Stimulated activated CD4-positive, alpha-beta T cell treated with anti-CD3 and anti-CD28 coated beads, Interleukin-12 subunit alpha, Interleukin-12 subunit beta, amount 100 ng/mL, for 48 hours (primary cell): ENCODE measurements at places on chromosomes 4 and X.

GRCh38 chrX:124333862-124334261 is 1.4 kb downstream of the TEX13D start:
- DNase-seq: no peak

- DNase-seq: no peak
Observed at GRCh38 chrX:22660756-22661155, 339.0 kb upstream of the DDX53 start.

DNA sequence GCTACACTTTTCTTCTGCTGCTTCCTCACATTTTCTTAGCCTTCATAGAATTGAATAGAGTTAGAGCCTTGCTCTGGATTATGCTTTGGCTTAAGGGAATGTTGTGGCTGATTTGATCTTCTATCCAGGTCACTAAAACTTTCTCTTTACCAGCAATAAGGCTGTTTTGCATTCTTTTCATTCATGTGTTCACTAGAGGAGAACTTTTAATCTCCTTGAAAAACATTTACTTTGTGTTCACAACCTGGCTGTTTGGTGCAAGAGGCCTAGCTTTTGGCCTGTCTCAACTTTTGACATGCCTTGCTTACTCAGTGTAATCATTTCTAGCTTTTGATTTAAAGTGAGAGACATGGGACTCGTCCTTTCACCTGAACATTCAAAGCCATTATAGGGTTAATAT is 87.7 kb upstream of the RAB40AL start:
- DNase-seq: no peak

- DNase-seq: no peak
Observed at GRCh38 chrX:115173181-115173580, 16.0 kb upstream of the RBMXL3 start.

- DNase-seq: no peak
Observed at GRCh38 chrX:78322863-78323262, 4.5 kb downstream of the CYSLTR1 start.

- DNase-seq: no peak
Observed at GRCh38 chr4:80927420-80927819, 103.1 kb upstream of the BMP3 start.

GRCh38 chrX:23901060-23901459 is 6.7 kb downstream of the APOO start:
- no peak for DNase-seq

- DNase-seq: no peak
Observed at GRCh38 chrX:14506866-14507265, 22.5 kb upstream of the GLRA2 start.

DNA sequence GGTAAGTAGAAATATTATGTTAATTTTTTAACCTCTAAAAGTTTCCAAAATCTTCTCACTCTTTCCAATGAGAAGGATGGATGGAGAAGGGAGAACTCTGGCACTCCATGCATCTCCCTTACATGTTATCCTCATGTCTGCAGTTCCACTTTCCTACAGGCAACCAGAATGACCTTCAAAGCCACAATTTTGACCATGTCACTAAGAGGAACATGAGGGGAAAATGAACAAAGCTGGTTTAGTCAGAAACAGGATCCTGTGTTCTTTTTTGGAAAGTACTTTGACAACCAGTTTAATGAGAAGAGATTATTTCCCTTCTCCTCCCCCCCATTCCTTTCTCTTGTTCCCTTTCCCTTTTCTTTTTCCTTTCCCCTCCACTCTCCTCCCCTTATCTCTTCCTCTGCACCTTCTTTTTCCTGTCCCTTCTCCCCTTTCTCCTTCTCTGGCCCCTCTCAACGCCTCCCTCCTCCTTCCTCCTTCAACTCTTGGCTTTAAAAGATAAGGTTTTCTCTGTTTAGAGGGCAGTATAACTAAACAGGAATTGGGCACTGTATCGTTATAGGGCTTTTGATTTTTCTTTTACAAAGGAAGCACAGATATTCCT is 42.5 kb downstream of the DTHD1 start:
- DNase-seq: no peak

DNA sequence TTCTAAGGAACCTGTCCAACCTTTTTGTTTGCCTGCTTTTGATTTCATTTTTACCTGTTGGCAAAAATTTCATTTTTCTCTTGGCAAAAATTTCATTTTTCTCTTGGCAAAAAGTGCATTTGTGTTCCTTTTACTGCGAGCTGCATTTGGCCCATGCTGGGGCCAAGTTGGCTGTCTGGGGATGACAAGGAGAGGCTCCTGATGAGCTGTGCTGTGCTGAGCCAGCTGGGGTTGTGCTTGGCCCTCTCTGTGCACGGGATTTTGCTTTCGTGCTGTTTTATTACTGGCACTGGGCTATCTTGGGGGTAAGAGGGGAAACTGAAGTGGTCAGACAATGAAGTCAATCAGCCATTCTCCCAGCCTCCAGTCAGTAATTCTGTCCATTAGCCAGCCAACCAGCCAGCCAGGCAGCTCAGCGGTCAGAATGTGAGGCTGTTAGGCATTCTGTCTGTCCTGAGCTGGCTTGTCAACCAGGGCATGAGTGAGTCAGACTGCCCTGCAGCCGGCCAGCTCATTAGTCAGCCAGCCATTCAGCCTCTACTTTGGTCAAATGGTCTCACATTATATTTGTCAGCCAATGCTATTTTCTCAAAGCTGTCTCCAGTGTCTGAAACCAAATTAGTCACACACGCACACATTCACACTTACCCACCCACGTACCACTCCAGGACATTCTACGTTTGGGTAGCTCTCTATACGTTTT is 56.9 kb upstream of the PRPS1 start:
- no peak for DNase-seq

DNA sequence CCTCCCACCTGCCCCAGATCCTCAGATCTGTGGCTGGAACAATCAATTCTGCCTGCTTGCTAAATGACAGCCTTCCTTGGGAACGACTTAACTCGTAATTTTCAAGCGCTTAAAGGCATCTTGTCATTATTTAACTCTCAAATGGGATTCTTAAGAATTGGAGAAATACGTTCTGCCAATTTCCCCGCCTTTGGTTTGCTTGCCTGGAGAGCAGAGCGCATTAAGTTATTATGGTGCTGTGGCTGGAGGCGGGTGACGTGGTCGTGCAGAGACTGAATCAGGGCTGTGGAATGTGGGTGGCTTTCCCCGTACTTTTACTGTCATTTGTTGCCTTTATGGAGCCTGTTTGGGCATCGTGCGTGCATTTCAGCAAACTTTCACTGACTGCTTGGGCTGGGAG is 78.9 kb upstream of the PSAPL1 start:
- no peak for DNase-seq

GRCh38 chrX:139293991-139294390 is 236.5 kb upstream of the F9 start:
- DNase-seq: no peak

DNA sequence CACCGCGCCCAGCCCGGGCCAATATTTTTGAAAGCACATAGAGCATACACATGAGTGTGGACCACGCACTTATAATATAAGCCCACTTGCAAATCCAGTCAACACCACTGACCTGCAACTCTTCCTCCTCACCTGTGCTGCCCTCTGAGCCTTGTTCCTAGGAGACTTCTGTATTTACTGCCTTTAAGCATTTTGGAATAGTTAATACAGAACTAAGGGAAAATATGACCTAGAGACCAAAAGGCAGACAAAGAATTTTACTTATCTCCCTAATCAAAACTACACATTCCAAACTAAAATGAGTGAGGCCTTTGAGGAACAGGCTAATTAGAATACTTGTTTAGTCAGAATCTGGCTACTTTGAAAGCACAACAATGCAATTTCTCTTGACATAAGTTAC is 89.1 kb downstream of the RELL1 start:
- DNase-seq: no peak

GRCh38 chr4:37561803-37562207 is 124.4 kb downstream of the RELL1 start:
- DNase-seq: no peak

DNA sequence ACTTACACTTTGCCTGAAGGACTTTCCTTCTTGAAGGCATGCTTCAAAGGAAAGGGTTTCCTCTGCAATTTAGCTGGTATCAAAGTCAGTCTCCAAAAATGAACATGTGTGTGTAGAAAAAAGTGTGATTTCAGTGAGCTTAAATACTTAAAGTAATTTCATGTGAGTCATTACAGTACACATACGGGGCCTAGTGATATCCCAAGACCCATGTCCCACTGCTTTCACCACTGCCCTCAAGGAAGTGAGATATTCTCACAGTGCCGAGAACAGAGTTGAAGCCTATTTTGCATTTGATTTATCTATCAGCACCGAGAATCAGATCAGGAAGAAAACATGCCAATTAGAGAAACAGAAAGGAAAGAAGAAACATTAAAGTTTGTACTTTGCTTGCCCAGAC is 61.0 kb downstream of the CHST7 start:
- no peak for DNase-seq

- no peak for DNase-seq
Observed at GRCh38 chr4:128707864-128708263, 101.6 kb upstream of the JADE1 start.

DNA sequence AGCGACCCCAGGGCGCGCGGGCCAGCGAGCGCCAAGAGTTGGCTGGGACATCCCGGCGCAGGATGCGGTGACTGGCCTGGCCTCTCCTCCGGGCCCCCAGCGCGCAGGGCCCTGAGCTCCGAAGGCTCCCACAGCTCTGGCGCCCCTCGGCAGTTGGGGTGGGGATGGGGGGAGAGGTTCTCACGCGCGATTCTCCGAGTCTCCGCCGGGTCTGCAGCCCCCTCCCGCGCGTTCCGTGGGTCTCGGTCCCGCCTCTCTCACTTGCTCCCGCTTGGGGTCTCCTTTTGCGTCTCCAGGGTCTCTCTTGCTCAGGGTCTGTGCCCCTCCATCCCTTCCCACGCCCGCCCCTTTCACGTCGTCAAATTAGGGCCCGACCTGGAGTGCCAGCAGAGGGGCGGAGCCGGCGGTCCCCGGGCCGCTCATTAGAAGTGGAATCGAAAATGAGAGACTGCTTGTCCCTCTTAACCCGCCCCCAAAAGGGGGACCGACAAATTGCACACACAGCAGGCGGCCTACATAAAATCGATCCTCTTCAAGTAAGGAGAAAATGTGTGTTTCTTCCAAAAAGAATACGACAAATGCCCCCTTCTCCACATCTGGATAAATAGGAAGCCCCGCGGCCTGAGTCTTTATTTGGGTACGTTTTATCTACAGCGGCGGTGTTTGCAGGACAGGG is 877 bp upstream of the NKX1-1 start:
- no peak for DNase-seq

DNA sequence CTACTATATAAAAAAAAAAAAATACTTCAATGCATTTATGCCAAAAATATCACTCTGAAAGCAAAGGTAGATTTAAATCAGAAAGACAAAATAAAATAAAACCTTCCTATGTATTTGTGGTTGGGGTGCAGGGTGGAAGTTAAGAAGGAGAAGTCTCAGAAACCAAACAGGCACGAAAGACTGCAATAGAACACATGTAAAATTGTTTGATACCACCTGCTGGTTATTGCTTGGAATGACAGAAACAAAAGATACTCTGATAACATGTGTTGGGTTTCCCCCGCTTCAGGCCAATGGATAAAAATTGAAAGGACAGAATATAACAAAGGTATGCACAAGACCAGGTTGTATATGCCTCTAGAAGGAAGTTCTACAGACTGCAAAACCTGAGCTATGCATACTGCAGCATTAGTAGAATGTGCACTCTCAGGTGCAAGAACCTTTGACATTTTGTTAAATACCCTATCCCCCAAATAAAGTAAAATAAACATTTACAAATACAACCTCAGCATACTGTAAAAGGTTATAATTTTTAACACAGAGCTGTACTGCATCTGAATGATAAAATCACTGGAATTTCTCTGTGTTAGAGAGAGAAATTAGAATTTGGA is 118.8 kb downstream of the GABRA2 start:
- DNase-seq: no peak

DNA sequence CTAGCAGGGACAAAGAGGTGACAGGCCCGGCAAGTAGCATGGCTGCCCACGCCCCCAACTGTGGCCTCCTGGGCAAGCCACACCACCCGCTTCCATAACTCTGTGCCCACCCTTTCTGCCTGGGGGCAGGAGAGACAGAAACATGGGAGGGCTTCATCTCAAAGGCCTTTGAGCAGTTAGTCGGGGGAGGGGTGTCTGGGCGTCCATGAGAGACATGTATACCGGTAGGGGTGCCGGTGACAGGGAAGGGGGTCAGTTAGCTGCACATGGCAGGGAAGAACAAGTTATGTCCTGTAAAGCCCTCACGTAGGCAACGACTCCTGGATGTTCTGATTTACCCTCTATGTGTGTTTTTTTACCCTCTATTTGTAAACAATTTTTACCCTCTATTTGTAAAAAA is 9.3 kb downstream of the PDZD4 start:
- no peak for DNase-seq

- DNase-seq: no peak
Observed at GRCh38 chr4:160386846-160387245, 1284.0 kb downstream of the RAPGEF2 start.

DNA sequence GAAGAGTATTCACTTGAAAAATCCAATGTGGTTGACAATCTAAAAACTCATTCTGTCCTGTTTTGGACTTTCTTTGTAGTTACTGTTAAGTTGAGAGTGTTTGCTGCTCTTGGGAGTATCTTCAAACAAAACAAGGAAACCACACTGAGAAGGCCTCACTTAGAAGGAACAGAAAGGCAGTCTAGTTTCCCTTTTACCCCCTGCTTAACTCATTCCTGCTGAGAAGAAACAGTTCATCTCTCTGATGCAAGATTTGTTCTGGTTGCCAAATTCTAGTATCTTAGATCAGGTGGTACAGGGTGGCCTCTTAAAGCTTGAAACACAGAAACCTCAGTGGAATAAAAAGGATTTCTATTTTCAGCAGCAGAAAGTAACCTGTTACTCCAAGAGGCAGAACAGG is 41.4 kb downstream of the GUCY2F start:
- no peak for DNase-seq

DNA sequence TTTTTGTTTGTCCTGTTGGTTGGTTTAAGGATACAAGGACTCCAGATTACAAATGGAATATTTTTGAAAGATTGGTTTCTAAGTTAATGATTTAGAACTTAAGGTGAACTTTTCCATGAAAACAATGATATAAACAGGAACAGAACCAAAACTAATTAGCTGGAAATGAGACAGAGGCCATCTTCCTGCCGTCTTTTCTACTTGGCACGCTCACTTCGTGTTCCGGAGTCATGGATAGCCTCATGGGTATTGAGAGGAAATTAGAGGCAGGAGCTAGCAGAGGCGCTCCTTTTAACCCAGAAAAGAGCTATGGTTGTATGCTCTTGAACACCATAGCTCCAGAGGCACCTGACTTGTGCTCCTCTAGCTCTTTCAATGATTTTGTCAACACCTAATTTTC is 2.4 kb downstream of the FAM241A start:
- DNase-seq: no peak

- no peak for DNase-seq
Observed at GRCh38 chr4:3412257-3413020, 29.3 kb upstream of the HGFAC start.

- DNase-seq: no peak
Observed at GRCh38 chr4:151417164-151417571, 8.2 kb downstream of the FHIP1A start.

- DNase-seq: no peak
Observed at GRCh38 chr4:40559585-40560465, 69.8 kb downstream of the RBM47 start.
